ENCODE measurements at places on chromosomes 7 and 10.

DNA sequence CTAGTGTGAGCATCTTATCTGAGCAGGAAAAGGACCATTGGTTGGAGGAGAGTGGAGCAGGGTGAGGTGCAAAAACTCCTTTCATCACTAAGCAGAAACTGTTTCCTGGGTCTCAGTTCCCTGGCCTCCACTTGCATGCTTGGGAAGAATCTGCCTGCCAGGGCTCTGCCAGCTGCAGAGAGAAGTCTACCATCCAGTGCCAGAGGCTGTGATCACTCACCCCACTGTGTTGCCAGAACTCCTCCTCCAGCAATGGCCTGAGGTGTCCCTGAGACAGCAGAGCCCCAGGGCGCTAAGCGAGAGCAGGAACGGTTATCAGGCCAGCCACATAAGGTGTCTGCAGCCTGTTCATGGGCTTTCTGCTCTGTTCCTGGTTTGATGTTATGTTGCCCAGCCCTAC, 991.4 kb downstream of the CCSER2 start:
- DNase-seq = no peak

- no peak for DNase-seq
Observed at GRCh38 chr7:98244871-98245270, 7.2 kb downstream of the TECPR1 start.

- DNase-seq = no peak
Observed at GRCh38 chr7:48307041-48307714, 135.9 kb downstream of the ABCA13 start.

DNA sequence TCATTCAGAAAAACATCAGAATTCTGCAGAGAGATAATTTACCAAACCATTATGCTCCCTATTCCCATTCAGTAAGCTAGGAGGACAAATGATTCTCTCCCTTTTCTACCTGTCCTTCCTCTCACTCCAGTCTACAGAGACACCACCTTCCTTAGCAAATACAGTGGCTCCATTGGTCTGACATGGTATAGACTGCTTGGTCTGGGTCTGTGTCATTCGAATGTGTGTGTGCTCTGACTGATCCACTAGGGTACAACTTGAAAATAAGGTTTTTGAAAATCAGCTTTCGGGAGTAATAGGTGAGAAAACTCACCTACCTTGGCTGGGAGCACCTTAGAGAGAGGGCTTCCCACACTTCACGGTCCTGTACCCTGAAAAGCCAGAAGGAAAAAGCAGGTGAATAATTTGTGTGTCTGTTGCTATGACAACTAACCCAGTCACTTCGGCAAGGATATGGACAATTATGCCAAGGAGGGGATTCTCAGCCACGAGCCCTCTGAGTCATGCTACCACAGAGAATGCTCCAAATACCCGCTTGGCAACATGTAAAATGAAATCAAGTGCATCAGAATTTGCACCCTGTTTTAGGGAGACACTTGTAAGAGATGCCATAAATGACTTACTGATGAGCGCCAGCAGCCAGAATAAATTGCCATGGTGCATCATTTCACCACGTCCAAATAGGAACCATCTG, 114.5 kb upstream of the PRKCQ start:
- DNase-seq = no peak

DNA sequence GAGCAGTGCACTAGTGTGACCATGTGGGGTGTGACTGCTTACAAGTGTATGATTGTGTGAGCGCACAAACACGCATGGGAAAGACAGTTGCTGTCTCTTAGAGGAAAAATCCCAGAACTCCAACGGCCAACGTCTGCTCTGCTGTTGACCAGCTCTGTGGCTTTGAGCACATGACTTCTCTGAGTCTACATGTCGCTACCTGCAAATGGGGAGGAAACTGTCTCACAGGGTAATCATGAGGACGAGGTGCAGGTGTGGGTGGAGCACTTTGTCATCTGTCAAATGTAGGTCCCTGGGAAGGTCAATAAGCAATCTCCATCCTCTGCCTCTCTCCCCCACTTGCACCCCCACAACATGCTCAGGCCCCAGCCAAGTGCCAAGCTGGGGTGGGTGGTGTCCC, 31.2 kb upstream of the TLX1 start:
- no peak for DNase-seq

GRCh38 chr10:62769574-62770242, 34.8 kb upstream of the ADO start:
- no peak for DNase-seq

DNA sequence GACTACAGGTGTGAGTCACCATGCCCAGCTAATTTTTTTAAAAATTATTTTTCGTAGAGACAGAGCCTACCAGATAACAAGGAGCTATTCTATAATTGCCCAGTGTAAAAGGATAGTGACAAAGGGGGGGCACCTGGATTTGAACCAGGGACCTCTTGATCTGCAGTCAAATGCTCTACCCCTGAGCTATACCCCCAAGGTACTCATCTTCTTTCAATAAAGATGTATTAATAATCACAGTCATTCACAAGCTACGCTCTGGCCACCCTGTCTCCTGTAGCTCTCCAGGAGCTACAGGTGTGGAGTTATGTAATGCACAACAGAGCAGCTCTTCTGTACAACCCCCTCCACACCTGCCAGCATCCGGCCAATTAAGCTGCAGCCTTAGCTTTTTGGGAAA, 83.5 kb downstream of the ZNF777 start:
- DNase-seq = no peak

Data from NCI-H2029 (cell line).